ENCODE measurements at places on chromosomes 2 and 18. TPM values are rescaled to one million over a fixed set of nuclear protein-coding genes. Genes with fewer than 3 reads are reported as not detected.

The FBXO36 gene
- 0.66 TPM for total RNA-seq

DNA sequence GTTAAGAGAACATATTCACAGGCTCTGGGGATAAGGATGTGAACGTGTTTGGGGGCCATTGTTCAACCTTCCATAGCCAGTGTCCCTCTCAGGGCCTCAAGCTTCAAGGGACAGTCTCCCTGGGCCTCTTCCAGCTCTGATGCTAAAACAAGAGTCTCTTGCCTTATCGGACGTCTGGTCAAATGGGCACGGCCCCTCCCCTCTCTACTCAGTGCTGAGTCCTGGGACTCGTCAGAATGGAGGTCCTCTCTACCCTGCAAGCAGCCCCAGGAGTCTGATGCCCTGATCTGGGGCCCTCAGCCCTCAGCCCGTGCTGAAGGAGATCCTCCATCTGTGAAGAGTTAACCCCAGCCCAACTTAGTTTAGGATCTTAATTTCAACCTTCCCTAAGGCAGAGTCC, 198.2 kb downstream of the ZFP36L2 start:
- H3K27ac ChIP-seq = no peak overlapping the region
- no peaks in the 10 kb centered on the region for H3K36me3 ChIP-seq
- no peak for DNase-seq
- H3K4me3 ChIP-seq = no peak overlapping the region

The FHOD3 gene
- total RNA-seq = not detected

- H3K36me3 ChIP-seq = no peaks in the 10 kb centered on the region
- no peak for DNase-seq
- H3K27ac ChIP-seq = no peak overlapping the region
- H3K4me1 ChIP-seq = no peaks in the 10 kb centered on the region
- peaks cover 9% of the 10 kb centered on the region for H3K27me3 ChIP-seq
Observed at GRCh38 chr2:232405943-232406510, 617 bp upstream of the ALPG start.

DNA sequence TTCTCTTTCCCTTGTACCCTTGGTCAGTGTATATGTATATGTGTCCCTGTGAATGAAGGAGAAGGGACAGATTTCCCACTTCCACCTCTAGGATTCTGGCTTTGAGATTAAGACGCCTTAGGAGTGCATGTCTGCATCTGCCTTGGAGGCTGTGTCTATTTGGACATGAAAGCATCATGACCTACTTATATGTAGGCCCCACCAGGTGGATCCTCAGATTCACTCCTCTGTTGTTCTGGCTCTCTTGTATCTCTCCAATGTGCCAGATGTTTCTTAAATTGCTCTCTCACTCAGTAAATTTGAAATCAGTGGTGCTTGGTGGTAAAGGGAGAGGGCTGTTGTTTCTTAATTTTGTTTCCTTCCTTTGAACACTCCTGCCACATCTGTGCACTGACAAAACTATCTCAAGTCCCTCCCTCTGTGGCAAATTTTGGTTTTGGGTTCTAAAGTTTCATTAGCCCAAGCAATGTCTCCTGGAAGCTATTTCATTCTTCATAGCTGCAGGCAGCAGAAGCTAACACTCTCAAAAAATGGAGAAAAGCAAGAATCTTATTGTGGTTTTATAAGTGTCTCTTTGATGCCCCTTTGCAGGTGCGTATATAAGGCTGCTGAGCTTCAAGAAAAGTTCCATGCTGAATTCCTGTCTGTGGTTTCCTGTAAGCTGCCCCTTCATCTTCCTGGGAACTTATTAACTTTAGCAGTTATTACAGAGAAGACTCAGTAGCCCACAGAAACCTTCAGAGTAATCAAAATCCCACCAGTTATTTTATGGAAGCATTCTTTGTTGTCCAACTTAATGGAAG, 179.7 kb upstream of the SETBP1 start:
- no peak overlapping the region for H3K4me3 ChIP-seq
- no peaks in the 10 kb centered on the region for H3K36me3 ChIP-seq
- H3K27ac ChIP-seq = no peak overlapping the region
- no peaks in the 10 kb centered on the region for H3K27me3 ChIP-seq

- peaks cover 48% of the 10 kb centered on the region for H3K36me3 ChIP-seq
- H3K4me3 ChIP-seq = peak overlapping the region; percentile 71
- H3K27me3 ChIP-seq = no peaks in the 10 kb centered on the region
Observed at GRCh38 chr18:63155169-63155852, 164.3 kb downstream of the BCL2 start.

The RNF125 gene
- 82.5 TPM for total RNA-seq

Measured in activated T-helper 2 cell treated with anti-CD3 and anti-CD28 coated beads, Interferon-gamma antibody, Interleukin-2, Interleukin-4, amounts not matched to agents 10 μg/mL and 5 μg/mL and 100 μg/mL, durations not matched to agents 14 hours and 24 hours and 36 hours (primary cell).